ENCODE measurements at places on chromosomes 13 and 19.
A peak's percentile ranks its signal among the peaks of the same experiment; 100 is the strongest.

DNA sequence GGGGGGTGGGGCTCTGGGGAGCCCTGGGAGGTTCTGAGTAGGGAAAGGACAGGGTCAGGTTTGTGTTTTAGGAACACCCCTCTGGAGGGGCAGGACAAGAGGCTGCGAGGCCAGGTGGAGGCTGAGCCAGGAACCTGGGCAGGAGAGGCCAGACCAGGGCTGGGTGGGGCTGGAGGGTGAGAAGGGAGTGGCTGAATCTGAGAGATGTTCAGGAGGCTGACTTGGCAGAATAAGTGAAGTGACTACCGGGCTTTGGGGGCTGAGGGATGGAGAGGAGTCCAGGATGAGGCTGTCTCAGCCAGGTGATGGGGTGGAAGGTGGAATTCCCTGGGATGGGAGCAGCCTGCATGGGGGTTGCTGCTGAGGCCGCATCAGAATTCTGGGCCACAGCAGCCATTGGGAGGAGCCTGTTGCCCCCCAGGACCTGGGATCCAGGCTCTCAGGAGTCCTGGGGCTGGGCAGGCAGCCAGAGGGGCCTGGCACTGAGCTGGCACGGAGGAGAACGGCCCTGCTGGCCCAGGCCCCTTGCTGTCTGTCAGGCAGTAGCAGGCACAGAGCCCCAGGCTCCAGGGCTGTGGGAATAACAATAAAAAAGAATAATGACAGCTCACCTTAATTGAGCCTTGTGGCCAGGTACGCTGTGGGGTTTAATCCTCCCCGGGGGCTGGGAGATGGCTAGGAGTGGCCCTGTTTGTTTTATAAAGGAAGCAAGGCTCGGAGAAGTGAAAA, 3.3 kb downstream of the PPP5C start:
- DNase-seq: no peak

DNA sequence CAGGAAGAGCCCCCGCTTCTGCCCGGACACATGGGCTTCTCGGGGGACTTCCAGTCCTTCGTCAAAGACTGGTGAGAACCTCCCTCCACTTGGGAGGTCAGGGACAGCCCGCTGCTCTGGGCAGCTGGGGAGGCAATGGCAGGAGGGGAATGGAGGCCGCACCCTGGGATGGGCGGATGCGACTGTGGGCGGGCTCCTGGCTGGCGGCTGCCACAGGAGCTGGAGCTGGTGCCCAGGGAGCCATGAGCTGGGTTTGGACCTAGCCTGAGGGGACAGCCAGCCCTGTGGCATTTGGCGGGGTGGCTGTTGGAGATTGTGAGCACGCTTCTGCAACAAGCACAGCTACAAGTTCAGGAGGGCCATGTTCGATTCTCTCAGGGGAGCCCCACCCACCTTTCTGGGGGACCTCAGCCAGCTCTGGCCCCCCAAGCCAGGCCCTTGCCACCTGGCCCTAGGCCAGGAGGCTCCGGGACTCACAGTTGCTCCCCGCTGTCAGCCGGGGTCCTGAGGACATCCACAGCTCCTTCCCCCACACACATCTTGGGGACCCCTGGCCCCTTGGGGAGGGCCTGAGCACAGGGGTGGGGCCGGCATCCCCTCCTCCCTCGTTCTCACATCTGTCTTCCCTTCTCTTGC, 3.0 kb upstream of the TGFBR3L start:
- DNase-seq: no peak

DNA sequence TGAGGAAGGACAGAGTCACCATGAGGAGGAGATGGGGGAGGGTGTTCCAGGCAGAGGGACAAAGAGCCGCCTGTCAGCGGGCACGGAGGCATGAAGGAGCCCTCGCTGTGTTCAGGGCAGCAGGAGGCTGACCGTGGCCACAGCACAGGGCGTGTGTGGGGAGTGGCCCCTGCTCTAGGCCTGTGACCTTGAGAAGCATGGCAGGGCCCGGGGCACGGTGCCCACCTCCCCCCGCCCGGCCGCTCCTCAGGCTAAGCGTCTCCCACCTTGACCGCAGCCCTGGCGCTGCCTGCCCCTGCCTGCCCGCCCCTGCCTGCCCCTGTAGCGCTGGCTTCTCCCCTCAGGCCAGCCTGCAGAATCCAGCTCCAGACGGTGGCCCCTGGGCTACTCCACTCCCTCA, 11.6 kb downstream of the MAP2K2 start:
- no peak for DNase-seq

- no peak for DNase-seq
These were observed 610.1 kb upstream of the SLC10A2 start for GRCh38 chr13:103676329-103676728.

- DNase-seq: no peak
These were observed 15.2 kb downstream of the BCAT2 start for GRCh38 chr19:48795685-48796070.

DNA sequence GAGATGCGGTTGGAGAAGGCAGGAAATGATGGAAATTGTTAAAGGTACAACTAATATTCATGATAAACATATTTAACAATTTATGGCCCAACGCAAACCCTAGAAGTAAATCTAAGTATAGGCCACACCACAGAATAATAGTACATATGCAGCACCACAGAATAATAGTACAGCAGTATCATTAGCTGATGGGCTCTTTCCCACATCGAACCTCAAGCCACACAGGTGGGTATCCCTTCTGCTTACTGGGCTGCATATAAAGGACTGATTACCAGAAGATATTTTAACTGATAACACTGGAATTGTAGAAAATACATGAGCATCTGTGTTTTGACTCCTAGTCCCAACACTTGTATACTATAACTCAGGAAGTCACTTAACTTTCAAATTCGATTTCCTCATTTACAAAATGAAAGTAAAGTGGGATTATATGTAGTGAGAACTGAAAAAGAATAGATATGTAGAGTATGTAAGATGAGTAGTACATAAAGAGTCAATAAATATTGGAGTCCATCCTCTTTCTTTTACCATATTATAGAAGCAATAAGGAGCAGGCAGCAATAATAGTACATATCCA, 91.5 kb downstream of the TSC22D1 start:
- no peak for DNase-seq

- DNase-seq: no peak
These were observed 21.2 kb downstream of the RCN3 start for GRCh38 chr19:49549045-49549444.

DNA sequence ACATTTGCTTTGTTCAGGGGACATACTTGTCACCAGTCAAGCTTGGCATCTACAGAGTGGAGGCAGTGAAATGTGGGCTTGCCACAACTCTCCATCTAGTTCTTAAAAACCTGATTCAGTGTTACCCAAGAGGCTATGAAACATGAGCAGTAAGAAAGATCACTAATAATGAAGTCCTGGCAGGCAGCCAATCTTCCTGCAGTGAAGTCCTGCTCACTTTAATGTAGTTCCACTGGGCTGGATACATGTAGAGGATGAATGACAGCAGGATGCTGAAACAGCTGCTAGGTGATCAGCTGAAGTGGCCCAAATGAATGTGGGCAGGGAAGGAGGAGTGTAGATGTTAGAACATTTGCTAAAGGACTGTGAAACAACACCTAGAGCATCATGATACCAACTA, 1213.1 kb downstream of the OLFM4 start:
- DNase-seq: no peak

- DNase-seq: peak; percentile 76
These were observed 9.6 kb upstream of the LATS2 start for GRCh38 chr13:21071015-21071414.

DNA sequence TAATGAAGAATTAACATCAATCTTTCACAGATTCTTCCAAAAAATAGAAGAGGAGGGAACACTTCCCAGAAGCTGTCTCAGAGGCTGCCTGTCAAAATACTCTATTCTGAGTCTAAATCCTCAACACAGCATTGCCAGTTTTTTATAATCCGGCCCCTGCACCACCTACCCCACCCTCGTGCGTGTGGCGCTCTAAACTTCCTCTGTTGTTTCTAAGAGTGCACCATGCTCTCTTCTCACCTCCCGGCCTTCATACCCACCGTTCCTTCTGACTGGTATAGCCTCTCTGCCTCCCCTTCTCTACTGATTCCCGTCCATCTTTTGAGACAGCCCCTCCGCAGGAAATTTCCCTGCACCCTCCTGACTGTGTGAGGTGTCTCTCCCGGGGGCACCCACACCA, 136.8 kb downstream of the KATNAL1 start:
- DNase-seq: no peak

DNA sequence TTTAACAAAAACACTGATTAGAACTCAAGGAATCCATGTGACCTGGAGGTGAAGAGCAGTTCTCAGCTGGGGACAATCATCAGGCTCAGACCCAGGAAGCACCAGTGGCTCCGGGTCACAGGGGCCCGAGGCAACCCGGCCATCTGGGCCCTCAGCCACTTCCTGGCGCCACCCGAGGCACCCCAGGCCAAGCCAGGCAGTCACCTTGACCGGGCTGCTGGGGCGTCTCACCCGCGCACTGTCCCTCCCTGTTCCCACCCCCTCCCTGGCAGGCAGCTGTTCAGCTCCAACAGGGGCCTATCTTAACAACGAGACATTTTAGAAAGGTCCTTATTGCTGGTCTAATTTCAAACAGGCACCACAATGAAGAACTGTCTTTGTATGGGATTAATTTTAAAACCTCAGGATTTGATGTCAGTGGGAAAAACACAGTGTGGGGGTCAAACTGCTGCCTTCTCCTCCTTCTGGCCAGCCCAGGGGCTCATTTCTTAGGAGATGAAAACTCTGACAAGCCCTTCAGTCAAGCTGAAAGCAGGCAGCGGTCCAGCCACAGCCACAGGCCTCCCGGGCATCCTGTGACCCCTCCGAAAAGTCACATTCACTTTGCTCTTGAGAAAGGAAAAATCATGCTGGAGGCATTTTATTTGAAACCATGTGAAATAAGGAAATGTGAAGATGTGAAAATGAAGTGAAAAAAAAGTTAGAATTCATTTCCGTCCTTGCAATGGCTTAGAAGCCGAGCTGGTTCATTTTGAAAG, 83.3 kb downstream of the KCTD15 start:
- DNase-seq: no peak

DNA sequence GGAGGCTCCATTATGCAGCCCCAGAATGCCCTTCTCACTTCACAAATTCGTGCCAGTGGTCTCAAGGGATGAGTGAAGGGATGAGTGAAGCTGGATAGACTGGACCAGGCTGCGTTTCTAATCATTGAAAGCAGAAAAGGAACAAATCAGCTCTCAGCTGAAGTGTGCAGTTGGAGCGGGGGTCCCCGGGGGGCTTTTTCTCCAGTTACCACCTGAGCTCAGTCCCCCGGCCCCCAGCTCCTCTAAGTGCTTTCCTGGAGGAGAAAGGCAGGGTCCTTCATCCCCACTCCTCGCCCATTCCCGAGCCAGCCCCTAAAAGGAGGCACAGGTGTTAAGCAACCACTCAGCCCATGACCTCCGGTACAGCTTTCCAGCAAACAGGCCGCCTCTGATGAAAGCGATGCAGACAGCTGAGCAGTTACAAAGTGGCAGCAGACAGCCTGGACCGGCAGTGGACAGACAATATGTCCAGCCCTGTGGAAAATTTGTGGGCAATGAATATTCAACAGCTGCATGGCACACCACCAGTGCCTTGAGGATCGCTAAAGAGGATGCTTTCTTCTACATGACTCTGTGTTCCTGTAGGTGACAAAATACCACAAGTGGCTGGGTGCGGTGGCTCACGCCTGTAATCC, 110.7 kb upstream of the UBL3 start:
- no peak for DNase-seq

- no peak for DNase-seq
These were observed 134.6 kb downstream of the DPF1 start for GRCh38 chr19:38089440-38089839.

- DNase-seq: no peak
These were observed 4.2 kb downstream of the MPND start for GRCh38 chr19:4347521-4347920.

DNA sequence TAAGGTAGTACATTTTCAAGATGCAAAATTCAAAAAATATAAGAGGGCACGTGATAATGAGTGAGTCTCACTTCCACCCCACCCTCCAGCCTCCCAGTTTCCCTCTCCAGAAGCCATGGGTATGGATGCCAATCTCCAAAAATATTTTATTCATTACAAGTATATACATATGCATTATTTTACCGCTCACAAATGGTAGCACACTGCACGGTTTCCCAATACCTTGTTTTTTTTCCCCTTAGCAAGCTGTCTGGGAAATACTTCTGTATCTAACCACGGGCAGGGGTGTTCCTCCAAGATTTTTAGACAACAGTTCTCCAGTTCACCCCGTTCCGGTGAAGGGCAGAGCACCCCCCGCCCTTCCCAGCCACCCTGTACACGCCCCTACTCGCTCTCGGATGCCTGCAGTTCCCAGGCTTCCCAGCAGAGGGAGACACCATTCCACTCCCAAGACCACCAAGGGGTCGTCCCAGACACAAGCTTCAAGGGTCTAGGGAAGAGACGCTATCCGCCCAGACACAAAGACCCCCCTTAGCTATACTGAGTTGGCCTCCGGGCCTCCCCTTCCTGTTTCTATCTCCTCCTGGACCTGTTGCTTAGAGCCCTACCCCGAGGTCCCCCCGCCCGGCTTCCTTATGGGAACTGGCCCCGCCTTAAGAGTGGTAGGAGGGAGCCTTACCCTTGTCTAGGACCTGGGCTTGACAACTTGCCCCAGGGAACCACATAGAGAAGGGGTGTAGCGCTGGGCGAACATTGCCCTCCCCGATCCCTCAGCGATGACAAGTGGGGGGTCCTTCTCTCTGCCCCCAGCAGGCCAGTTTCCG, 1.1 kb upstream of the FXYD3 start:
- DNase-seq: peak; percentile 31
